ENCODE measurements at places on chromosomes 16 and 17.

- DNase-seq: no peak
Measured at GRCh38 chr16:73058221-73058615, 10.3 kb upstream of the ZFHX3 start.

DNA sequence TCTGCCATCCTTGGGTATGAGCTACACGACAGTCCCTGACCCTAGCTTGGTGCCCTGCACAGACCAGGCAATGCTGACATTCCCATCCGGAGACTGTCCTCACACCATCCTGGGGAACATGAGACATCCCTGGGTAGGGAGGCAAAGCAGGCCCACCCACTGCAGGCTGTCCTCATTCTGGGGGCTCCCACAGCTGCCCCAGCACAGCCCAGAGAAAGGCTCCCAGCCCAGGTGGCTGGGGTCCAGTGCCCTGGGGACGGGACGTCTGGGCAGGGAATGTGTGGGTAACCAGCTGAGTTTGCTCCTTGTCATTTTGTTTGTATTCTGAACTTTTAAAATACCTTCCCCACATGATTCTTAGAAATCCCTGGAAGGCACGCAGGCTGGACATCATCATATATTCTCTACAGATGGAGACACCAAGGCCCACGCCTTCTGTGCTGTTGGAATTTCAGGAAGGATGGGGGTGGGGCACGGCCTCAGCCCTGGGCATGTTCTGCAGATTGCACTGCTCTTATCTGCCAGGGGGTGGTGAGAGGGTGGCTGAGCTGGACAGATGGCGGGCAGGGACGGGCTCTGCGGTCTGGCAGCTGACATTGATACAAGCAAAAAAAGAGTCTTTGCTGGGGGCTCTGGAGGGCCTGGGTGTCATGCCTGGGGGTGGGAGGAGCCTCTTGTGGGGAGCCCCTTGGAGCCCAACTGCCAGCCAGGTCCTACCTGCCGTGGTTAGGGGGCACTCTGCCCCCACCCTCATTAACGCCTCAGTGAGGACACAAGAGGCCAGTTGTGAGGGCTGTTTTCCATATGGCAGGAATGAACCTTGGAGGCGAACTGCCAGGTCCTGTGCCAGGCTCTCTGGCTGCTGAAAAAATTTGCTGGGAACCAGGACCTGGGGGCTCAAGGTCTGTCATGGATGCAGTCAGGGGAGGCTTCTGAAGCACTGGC is 28.4 kb downstream of the LRRC75A start:
- DNase-seq: no peak

- DNase-seq: no peak
Measured at GRCh38 chr16:4409081-4409932, 7.1 kb downstream of the CORO7 start.

GRCh38 chr17:282000-282911 is 70.4 kb downstream of the RPH3AL start:
- DNase-seq: no peak

DNA sequence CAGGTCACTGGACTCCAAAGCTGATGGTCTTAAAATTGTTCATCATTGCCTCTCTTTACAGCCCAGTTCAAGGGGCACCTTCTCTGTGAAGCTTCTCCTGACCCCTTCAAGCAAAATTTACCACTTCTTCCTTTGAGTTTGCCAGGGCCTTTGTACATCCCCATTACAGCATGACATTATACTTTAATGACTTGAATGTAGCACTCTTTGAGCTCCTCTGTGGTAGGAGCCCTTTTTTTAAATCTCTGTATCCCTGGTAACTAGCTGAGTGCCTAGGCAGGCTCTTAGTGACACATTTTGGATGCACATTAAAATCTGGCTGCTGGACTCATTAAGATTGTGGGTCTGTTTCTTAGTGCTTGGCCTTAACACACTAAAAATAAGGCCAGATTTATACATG is 412.1 kb downstream of the CA10 start:
- DNase-seq: no peak

DNA sequence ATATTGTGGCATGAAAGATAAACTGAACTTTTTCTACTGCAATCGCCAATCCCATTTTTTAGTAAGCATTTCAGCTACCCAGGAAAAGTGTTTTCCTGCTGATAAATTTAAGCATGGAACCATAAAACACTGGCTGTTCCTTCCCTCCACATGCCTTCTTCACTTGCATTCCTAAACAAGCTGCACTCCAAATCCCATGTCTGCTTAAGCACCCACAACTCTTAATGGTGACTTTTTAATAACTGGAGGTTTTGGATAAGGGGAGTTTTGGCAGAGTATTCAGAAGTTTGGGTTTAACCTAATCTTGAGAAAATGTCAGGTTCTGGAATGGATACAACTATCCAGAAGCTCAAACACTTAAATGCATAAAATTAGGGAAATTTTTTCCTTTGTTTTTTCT is 345.6 kb upstream of the CA10 start:
- DNase-seq: no peak
